ENCODE measurements at places on chromosomes 11 and 22. TPM values are rescaled to one million over a fixed set of nuclear protein-coding genes. Genes with fewer than 3 reads are reported as not detected.

PRR33 gene
- not detected for total RNA-seq

XRCC6 gene
- total RNA-seq = 296 TPM

MRGPRX2 gene
- total RNA-seq = not detected

OR4C46 gene
- total RNA-seq = not detected

TMEM109 gene
- total RNA-seq = 17.4 TPM

DRD2 gene
- not detected for total RNA-seq

All from tracheal epithelial cell (primary cell).